HFFc6 (cell line): ENCODE measurements at places on chromosomes 2 and 18.
A peak's percentile ranks its signal among the peaks of the same experiment; 100 is the strongest.

GRCh38 chr2:148813603-148814065 lies 61.4 kb upstream of the KIF5C start:
- DNase-seq, result no peak
- no peak overlapping the region for H3K27ac ChIP-seq
- peaks cover 37% of the 10 kb centered on the region for H3K4me1 ChIP-seq
- no peaks in the 10 kb centered on the region for H3K36me3 ChIP-seq

DNA sequence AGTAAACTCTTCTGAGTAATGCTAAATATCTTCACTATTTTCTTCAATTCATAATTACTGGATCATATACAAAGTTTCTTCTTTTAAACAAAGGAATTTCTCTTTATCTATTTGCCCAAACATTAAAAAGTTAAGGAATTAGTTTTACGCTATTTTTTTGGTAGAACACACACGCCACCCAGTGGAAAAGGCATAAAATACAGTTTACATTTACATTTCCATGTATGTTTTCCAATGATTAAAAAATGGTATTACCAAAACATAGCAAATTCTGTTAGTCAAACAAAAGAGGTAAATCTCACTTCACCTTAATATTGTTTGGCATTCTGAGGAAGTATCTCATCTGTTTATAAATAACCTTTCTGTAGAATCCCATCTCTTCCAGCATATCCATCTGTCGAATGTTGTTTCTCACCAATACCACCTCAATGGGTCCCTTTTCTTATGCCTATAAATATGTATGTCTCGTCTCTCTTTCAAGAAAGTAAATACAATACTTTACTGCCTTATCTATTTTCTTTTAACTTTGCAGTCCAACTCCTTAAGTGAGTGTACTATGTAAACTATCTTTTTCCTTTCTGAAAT lies 7.2 kb downstream of the BOLL start:
- no peak overlapping the region for H3K4me3 ChIP-seq
- DNase-seq, result peak; percentile 47
- no peak overlapping the region for H3K27ac ChIP-seq
- no peaks in the 10 kb centered on the region; the same call in 1 of the 2 replicates for H3K27me3 ChIP-seq
- no peaks in the 10 kb centered on the region for H3K4me1 ChIP-seq
- H3K36me3 ChIP-seq, result no peaks in the 10 kb centered on the region

GRCh38 chr2:190693533-190694232 lies 44.8 kb downstream of the NAB1 start:
- no peak for DNase-seq
- H3K27ac ChIP-seq, result no peak overlapping the region
- peaks cover 6% of the 10 kb centered on the region; the same call in 1 of the 2 replicates for H3K36me3 ChIP-seq
- H3K4me3 ChIP-seq, result no peak overlapping the region
- no peaks in the 10 kb centered on the region for H3K27me3 ChIP-seq

DNA sequence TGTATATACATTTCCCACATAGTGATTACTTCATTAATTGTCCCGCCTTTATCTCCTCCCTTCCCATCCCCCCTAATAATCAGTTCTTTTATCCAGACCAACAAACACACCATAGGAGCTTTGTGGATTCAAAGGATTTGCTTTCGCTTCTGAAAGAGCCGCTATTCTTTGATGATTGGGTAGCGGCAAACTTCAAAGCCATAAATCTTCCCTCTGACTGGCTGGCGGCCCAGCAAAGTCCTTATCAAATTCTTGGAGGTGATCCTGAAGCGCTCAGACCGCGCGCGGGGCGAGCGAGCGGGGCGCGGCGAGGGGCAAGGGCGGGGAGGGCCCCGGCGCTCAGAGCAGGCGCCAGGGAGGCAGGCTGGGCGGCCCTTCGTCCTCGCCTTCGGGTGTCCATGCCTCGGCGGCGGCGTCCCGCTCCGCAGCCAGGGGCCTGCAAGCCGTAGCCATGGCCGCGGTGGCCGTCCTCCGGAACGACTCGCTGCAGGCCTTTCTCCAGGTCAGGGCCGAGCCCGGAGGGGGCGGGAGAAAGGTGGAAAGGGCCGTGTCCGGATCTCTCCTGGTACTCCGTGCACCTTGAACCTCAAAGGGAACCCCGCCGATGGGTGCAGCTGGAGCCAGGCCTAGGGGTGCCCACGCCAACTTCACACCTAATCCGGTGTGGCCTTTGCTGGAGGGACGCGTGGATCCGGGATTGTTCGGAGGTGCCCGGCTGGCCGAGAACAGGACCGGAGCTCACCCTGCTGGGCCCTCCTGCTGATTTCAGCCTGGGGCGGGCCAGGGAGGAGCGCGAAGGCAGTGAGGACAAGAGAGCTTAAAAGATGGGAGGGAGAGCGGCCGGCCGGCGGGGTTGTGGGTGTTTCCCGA lies at the start of gene SP5:
SP5 (plus strand) TSS at position 276 of the 870 bp plus-strand sequence; CDS start at position 452, 176 bp downstream.
- no peaks in the 10 kb centered on the region for H3K4me1 ChIP-seq
- peak within 1 kb of the TSS; percentile 70 for H3K4me3 ChIP-seq
- H3K27me3 ChIP-seq, result peaks cover 25% of the 10 kb centered on the region

DNA sequence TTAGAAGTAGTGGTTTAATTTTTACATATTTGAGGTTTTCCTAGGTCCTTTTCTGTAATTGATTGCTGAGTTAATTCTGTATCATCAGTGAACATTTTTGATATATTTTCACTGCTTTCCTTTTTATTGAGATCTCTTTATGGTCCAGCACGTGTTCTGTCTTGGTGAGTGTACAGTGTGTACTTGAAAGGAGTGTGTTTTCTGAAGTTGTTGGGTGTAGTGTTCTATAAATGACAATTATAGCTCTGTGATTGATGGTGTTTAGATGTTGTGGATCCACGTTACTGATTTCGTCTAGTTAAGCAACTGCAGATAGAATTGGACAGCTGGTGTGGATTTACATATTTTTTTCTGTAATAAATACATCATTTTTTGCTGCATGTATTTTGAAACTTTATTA lies 32.7 kb downstream of the AGFG1 start:
- peak overlapping the region; percentile 86 for H3K27ac ChIP-seq
- peaks cover 18% of the 10 kb centered on the region for H3K36me3 ChIP-seq
- DNase-seq, result no peak
- H3K27me3 ChIP-seq, result 0 out of 2 replicates have a peak, but pooled peaks cover 1% of the 10 kb centered on the region
- H3K4me3 ChIP-seq, result no peak overlapping the region

- peaks cover 10% of the 10 kb centered on the region; the same call in 1 of the 2 replicates for H3K36me3 ChIP-seq
- peak; percentile 78 for DNase-seq
- no peaks in the 10 kb centered on the region; the same call in 1 of the 2 replicates for H3K27me3 ChIP-seq
- H3K27ac ChIP-seq, result peak overlapping the region; percentile 92
- peak overlapping the region; percentile 83 for H3K4me3 ChIP-seq
These were observed 50.8 kb upstream of the UGP2 start for GRCh38 chr2:63790906-63791305.

DNA sequence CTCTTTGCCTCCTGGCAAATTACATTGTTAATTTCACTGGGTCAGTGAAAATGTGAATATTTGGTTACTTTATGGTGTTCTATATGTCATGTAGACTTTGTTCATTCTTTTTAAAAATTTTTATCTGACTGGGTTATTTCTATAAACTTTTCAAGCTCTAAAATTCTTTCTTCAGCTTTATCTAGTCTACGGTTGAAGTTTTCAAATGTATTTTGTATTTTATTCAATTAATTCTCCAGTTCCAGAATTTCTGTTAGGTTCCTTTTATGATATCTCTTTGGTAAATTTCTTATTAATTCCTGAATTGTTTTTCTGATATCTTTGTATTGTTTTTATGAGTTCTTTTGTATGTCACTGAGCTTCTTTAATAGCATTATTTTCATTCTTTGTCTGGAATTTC lies 228.1 kb downstream of the LPIN1 start:
- H3K36me3 ChIP-seq, result peaks cover 9% of the 10 kb centered on the region
- peaks cover 17% of the 10 kb centered on the region for H3K27me3 ChIP-seq
- no peak for DNase-seq

- H3K27me3 ChIP-seq, result peaks cover 21% of the 10 kb centered on the region
- no peak for DNase-seq
- no peak overlapping the region for H3K4me3 ChIP-seq
- no peaks in the 10 kb centered on the region; the same call in 1 of the 2 replicates for H3K4me1 ChIP-seq
- no peak overlapping the region for H3K27ac ChIP-seq
- H3K36me3 ChIP-seq, result no peaks in the 10 kb centered on the region
These were observed 16.6 kb downstream of the PAIP2B start for GRCh38 chr2:71210292-71210691.
